ENCODE measurements at places on chromosomes 12 and 14.

DNA sequence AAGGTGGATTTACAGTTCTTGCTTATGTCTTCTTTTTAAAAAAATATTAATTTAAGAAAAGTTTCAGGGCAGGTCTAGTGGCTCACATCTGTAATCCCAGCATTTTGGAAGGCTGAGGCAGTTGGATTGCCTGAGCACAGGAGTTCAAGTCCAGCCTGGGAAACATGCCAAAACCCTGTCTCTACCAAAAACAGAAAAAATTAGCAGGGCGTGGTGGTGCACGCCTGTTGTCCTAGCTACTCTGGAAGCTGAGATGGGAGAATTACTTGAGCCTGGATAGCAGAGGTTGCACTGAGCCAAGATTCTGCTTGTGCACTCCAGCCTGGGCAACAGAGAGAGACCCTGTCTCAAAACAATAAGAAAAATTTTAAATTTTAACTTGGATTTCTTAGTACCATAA is 5.4 kb upstream of the TAS2R46 start:
- peak; percentile 10 for DNase-seq

GRCh38 chr12:75564852-75565251 is 53.4 kb upstream of the KRR1 start:
- no peak for DNase-seq

DNA sequence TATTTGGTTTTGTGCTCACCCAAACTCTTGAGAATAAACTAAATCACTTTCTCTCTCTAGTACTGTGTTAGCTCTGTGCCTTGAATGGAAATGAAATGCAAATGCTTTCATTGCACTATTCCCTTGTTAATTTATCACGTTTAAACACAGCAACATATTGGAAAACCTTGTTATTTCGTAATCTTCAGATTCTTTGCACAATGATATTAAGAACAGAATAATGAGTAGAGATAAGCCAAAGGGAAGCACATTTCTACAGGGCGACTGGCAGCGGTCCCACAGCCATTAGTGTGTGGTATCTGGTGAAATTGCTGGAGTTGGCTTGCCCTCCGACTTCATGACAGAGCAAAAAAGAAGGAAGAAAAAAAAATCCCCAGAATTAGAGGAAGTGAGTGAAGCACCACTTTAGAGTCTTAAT is 166.1 kb upstream of the E2F7 start:
- peak; percentile 85 for DNase-seq

GRCh38 chr12:4109826-4110225 is 163.7 kb upstream of the CCND2 start:
- DNase-seq = no peak

DNA sequence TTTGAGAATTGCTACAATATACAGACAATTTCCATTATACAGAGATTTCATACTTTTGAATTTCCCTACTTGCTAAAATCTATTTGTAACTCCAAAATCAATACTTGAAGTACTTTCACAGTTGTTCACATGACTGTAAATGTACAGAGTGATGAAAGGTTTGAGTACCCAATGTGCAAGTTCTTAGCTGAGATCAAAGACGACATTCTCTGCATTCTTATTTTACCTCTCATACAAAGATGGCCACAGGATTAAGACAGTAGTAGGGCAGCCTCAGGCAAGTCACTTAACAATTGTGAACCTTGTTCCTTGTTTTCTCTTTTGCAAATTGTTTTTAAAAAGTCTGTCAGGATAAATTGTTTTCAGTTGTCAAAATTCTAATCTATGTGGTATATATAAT is 255.9 kb upstream of the KITLG start:
- DNase-seq = peak; percentile 14

- DNase-seq = no peak
Observed at GRCh38 chr12:68159681-68160304, at the start of gene IFNG. Gene IFNG, minus strand, starts transcription at chr12:68159740. Its CDS starts 125 bp downstream, at chr12:68159615.

- DNase-seq = no peak
Observed at GRCh38 chr12:67786086-67786485, 137.5 kb downstream of the DYRK2 start.

- DNase-seq = peak; percentile 80
Observed at GRCh38 chr12:54201001-54201794, 12.4 kb upstream of the SMUG1 start.

- no peak for DNase-seq
Observed at GRCh38 chr12:96094201-96094600, 58.8 kb upstream of the LTA4H start.

GRCh38 chr14:99191395-99192027 is 80.5 kb downstream of the BCL11B start:
- DNase-seq = peak; percentile 49

Data from fibroblast of skin of abdomen (primary cell).